ENCODE measurements at places on chromosomes 1 and 21. TPM values are rescaled to one million over a fixed set of nuclear protein-coding genes. Genes with fewer than 3 reads are reported as not detected.

DNA sequence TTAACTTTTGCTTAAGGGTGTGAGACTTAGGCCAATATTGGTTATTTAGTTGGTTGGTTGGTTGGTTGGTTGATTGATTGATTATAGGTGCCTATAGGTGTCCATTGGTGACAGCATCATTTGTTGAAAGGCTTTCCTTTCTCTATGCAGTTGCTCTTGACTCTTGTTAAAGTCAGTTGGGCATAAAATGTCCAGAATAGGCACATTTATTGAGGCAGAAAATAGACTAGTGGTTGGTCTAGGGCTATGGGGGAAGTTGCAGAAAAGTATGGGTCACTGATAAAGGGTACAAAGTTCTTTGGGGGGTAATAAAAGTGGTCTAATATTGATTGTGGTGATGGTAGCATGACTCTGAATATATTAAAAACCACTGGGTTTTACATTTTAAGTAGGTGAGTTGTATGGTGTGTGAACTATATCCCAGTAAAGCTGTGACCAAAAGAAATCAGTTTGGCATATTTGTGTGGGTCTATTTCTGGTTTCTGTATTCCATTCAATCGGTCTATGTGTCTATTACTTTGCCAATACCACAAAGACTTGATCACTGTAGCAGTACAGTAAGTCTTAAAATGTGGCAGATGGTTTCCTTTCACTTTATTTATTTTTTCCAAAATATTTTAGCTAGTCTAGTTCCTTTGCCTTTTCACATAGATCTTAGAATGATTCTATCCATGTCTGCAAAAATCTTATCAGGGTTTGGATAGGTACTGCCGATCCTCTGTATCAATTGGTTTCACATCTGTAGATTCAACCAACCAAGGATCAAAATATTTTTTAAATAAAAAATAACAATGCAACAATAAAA, 63.0 kb downstream of the ATP1A1 start:
- H3K27me3 ChIP-seq: no peaks in the 10 kb centered on the region
- H3K4me1 ChIP-seq: no peaks in the 10 kb centered on the region
- no peak for DNase-seq
- no peak overlapping the region for H3K4me3 ChIP-seq
- H3K27ac ChIP-seq: no peak overlapping the region
- no peaks in the 10 kb centered on the region for H3K36me3 ChIP-seq

- H3K27me3 ChIP-seq: no peaks in the 10 kb centered on the region
- DNase-seq: no peak
- no peak overlapping the region for H3K27ac ChIP-seq
- no peak overlapping the region for H3K4me3 ChIP-seq
- H3K36me3 ChIP-seq: no peaks in the 10 kb centered on the region
- H3K4me1 ChIP-seq: no peaks in the 10 kb centered on the region
Observed at GRCh38 chr1:2856676-2857375, 55.3 kb upstream of the TTC34 start.

- H3K4me3 ChIP-seq: no peak overlapping the region
- H3K27me3 ChIP-seq: no peaks in the 10 kb centered on the region
- peaks cover 7% of the 10 kb centered on the region for H3K4me1 ChIP-seq
- no peak overlapping the region for H3K27ac ChIP-seq
Observed at GRCh38 chr1:233639611-233640010, 25.7 kb downstream of the KCNK1 start.

The TEDDM1 gene
- total RNA-seq: not detected

The PCBP3 gene
- 7.8 TPM for total RNA-seq

GRCh38 chr1:226363801-226364513, 43.9 kb downstream of the PARP1 start:
- no peak for DNase-seq
- no peaks in the 10 kb centered on the region for H3K4me1 ChIP-seq
- no peaks in the 10 kb centered on the region for H3K27me3 ChIP-seq

DNA sequence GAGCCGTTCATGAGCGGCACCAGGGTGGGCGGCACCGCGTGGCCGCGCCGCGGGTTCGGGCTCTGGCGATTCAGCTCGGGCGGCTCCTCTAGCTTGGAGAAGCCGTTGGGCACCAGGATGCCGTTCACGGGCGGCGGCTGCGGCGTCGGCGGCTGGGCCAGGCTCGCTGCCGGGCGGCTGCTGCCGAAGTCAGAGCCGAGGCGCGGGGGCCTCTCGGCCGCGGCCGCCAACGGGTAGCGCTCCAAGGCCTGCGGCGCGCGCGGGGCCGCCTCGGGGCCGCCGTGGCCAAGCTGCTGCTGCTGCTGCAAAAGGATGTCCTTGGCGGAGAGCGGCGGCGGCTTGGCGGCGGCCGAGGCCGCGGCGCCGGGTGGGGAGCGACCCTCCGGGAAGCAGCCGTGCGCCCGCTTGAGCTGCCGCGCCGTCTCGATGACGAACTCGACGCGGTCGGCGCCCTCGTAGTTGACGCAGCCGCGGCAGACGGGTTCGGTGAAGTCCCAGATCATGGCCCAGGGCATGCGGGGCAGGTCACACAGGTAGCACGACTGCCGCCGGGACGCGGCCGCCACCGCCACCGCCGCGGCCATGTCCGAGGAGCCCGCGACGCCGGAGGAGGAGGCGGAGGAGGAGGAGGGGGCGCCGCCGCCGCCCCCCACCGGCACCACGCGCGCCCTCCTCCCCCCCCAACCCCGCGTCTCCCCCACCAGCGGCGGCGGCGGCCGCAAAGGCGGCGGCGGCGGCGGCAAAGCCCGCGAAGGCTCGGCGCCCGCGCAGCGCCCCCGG, 877 bp downstream of the IRF2BP2 start:
- H3K27ac ChIP-seq: no peak overlapping the region
- peak overlapping the region; percentile 72 for H3K4me3 ChIP-seq
- peak; percentile 57 for DNase-seq
- no peaks in the 10 kb centered on the region for H3K27me3 ChIP-seq
- peaks cover 8% of the 10 kb centered on the region for H3K36me3 ChIP-seq
- peaks cover 58% of the 10 kb centered on the region for H3K4me1 ChIP-seq

DNA sequence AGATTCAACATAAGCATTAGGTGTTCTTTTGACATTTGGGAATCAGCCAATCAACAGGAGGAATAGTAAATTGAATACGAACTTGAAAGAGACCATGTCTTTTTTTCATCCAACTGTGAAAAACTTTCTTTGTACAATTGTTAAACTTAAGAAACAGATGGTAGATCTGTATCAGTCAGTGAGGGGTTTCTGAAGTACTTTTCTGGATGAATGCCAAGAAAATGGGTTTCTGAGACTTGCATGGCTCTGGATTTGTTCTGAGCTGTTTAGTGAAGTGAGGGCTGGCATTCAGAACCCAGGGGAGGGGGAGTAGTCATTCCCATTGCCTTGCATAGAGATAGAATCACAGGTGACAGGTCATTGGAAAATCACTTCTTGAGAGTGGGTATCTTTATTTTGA, 37.4 kb downstream of the PTPRC start:
- H3K27me3 ChIP-seq: no peaks in the 10 kb centered on the region
- peaks cover 3% of the 10 kb centered on the region for H3K4me1 ChIP-seq
- H3K36me3 ChIP-seq: no peaks in the 10 kb centered on the region
- H3K4me3 ChIP-seq: no peak overlapping the region
- DNase-seq: no peak
- no peak overlapping the region for H3K27ac ChIP-seq

The BARHL2 gene
- not detected for total RNA-seq

DNA sequence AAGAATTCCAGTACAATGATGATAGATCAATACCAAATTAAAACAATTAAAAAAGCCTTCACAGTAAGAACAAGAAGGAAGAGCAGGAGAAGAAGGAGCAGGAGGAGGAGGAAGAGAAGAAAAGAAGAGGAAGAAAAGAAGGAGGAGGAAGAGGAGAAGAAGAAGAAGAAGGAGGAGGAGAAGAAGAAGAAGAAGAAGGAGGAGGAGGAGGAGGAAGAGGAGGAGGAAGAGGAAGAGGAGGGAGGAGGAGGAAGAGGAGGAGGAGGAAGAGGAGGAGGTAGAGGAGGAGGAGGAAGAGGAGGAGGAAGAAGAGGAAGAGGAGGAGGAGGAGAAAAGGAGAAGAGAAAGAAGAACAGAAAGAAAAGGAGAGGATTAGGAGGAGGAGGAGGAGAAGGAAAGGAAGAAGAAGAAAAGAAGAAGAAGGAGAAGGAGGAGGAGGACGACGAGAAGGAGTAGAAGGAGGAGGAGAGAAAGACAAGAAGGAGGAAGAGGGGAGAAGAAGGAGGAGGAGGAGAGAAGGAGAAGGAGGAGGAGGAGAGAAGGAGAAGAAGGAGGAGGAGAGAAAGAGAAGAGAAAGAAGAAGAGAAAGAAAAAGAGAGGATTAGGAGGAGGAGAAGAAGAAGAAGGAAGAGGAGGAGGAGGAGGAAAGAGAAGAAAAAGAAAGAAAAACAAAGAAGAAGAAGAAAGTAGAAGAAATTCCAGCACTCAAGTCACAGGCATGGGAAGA, 68.5 kb upstream of the GRIK3 start:
- H3K36me3 ChIP-seq: no peaks in the 10 kb centered on the region
- no peaks in the 10 kb centered on the region for H3K27me3 ChIP-seq
- no peak for DNase-seq
- no peak overlapping the region for H3K4me3 ChIP-seq

GRCh38 chr1:67031859-67032247, 22.1 kb downstream of the SLC35D1 start:
- no peak overlapping the region for H3K27ac ChIP-seq
- H3K4me1 ChIP-seq: no peaks in the 10 kb centered on the region
- H3K36me3 ChIP-seq: no peaks in the 10 kb centered on the region
- H3K27me3 ChIP-seq: no peaks in the 10 kb centered on the region
- H3K4me3 ChIP-seq: no peak overlapping the region

The PALMD gene
- total RNA-seq: not detected

The CD247 gene
- 1.4 TPM for total RNA-seq

DNA sequence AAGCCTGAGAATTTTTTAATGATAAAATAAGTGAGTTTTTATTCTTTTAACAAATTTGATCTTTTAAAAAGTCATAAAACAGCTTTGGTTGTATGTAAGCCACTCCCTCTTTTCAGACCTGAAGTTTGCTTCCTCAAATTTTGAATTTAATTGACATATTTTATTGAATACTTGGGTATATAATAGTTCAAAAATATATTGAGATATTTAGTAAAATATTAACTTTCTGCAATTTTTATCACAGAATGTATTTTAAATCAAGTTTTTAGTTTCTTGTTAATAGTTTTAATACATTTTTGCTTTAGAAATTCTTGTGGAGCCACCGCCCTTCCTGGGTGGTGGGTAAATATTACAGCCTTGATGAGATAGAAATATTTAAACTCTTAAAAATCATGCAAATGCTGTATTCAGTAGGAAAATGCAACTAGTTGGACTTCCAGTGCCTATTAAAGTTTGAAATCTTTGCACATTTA, 867 bp downstream of the PTPRC start:
- H3K27ac ChIP-seq: no peak overlapping the region
- H3K27me3 ChIP-seq: no peaks in the 10 kb centered on the region
- no peak overlapping the region for H3K4me3 ChIP-seq

DNA sequence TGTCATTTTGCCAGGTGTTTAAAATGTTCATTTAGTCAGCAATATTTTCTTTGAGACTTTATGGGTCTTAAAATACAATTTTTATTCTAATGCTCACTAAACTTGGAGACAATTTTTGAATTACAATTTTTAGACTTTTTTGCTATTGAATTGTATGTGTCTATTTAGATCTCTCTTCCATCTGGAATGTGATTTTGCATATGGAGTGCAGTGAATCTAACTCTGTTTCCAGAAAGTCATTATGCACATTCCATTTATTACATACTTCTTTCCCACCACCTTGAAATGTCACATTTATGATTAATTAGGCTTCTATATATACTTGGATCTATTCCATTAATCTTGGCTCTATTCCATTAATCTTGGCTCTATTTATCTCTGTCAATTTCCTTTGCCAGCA, 5.6 kb upstream of the TSPEAR start:
- no peaks in the 10 kb centered on the region for H3K36me3 ChIP-seq
- peaks cover 33% of the 10 kb centered on the region for H3K27me3 ChIP-seq
- DNase-seq: no peak

- DNase-seq: no peak
- peaks cover 16% of the 10 kb centered on the region for H3K4me1 ChIP-seq
- no peaks in the 10 kb centered on the region for H3K27me3 ChIP-seq
- H3K27ac ChIP-seq: no peak overlapping the region
- no peaks in the 10 kb centered on the region for H3K36me3 ChIP-seq
Observed at GRCh38 chr1:246772686-246773085, 48.5 kb downstream of the SCCPDH start.

DNA sequence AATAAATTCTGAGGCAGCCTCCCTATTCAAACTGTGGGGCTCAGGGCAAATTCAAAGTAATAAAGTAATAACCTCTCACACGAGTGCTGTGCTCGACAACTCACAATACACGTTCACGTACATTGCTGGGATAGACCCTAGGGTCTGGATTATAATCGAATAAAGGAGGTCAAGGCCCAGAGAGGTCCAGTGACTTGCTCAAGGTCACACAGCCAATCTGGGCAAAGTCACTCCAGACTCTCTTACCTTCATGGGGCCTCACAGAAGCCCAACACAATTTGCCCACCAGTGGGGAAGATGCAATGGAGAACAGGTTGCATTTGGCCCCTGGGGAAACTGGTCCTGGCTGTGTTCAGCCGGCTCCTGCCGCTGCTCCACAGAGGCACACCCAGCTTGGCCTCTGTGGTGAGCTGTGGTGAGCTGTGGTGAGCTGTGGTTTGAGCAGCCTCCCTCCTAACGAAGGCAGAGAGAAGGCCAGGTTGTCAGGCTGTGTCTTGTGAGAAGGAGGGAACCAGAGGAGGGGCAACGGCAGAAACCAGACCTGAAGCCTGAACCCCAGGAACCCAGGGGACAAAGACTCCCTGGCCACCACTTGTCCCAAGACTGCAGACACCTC, 35.1 kb downstream of the NUAK2 start:
- H3K36me3 ChIP-seq: no peaks in the 10 kb centered on the region
- 0 out of 2 replicates have a peak overlapping the region, but pooled peaks have one; percentile 14 for H3K27ac ChIP-seq
- peaks cover 41% of the 10 kb centered on the region for H3K4me1 ChIP-seq
- DNase-seq: no peak
- H3K4me3 ChIP-seq: no peak overlapping the region
- no peaks in the 10 kb centered on the region for H3K27me3 ChIP-seq

DNA sequence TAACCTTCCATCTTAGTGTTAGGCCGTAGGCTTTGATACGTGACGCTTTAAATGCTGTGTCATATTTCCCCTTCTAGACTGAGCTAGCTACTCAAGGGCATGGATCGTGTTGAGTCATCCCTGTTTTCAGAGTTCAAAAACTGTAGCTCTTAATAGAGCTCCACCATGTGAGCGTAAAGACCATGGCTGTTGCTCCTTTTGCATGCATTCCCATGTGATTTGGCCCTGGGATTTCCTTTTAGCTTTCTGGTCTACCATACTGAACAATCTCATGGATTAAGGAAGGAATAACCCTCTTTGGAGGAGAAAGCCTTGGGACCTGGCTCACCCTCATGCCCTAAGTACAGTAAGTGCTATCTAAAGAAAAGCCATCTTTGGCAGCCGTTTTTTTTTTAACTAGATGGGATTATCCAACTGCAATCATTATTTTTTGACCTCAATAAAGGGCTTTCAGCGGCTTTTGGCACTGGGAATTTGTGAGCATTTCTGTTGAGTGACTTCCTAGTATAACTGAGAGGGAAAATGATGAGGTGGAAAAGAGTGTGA, 76.6 kb downstream of the PLPP3 start:
- H3K27me3 ChIP-seq: no peaks in the 10 kb centered on the region
- H3K36me3 ChIP-seq: peaks cover 30% of the 10 kb centered on the region
- no peak overlapping the region for H3K4me3 ChIP-seq
- no peak for DNase-seq

- peak overlapping the region; percentile 82 for H3K27ac ChIP-seq
- no peaks in the 10 kb centered on the region for H3K36me3 ChIP-seq
Observed at GRCh38 chr1:119674835-119675289, 26.8 kb upstream of the ZNF697 start.

The FAM177B gene
- not detected for total RNA-seq

The GBP3 gene
- total RNA-seq: not detected

The SLC30A2 gene
- total RNA-seq: not detected

All from GM23338 (cell line).